ENCODE measurements at places on chromosomes 6 and 20.

DNA sequence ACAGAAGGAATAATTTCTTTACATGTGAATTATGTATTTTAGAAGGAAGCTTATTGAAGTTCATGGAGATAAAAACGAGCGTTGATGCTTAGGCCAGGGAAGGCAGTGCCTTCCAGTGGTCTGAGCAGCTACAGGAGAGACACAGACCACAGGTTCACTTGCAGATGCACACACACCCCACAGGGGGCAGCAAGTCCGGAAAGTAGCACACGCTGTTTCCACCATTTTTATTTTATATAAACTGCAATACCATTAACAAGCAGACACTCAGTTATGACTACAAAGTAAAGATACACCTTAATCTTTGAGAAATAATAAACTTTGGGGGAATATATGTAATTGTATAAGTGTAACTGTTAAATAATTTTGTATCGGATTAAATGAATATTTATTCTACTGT lies 13.5 kb upstream of the DACT2 start:
- DNase-seq: no peak

GRCh38 chr20:58416835-58417234 lies 27.8 kb downstream of the VAPB start:
- no peak for DNase-seq

DNA sequence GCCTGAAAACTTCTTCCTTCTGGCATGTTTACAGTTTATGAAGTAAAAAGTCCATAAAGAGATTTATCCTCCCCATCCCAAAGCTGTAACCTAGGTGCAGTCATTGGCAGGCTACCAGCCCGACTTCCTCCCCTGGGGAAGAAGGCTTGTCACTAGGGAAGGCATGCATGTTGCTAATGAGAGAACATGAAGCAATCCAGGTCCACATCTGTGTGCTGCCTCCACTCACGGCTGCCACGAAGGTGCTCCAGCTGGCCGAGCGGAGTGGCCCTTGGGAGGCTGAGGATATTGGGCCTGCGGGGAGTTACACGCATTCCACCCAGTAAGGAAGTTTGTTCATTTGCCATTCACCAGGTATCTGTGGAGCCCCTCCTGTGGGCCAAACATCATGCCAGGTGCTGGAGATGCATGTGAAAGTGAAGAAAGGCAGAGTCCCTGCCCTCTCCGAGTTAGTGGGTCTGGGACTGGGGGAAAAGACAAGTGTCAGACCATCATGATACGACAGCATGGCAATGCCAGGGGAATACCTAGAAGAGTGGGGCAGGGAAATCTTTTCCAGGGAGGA lies 257.0 kb downstream of the NRN1 start:
- DNase-seq: no peak

- no peak for DNase-seq
These were observed 11.7 kb downstream of the SLA2 start for GRCh38 chr20:36634342-36634741.

DNA sequence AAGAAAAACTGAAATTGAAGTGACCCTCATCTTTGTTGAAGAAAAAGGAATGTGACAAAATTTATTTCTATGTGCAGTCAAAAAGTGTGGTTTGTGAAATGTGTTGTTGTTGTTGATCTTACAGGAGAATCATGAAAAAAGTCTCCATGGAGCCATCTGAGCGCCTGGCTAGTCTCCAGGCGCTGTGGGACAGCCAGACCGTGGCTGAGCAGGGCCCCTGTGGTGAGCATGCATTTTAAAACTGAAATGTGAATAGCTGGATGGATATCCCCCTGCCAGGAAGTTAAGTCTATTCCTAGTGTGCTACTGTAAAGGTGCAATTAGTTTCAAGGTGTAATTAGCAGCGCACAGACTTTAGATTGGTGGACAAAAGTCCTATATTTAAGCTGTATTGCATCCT lies 170.6 kb downstream of the CARMIL1 start:
- DNase-seq: no peak

DNA sequence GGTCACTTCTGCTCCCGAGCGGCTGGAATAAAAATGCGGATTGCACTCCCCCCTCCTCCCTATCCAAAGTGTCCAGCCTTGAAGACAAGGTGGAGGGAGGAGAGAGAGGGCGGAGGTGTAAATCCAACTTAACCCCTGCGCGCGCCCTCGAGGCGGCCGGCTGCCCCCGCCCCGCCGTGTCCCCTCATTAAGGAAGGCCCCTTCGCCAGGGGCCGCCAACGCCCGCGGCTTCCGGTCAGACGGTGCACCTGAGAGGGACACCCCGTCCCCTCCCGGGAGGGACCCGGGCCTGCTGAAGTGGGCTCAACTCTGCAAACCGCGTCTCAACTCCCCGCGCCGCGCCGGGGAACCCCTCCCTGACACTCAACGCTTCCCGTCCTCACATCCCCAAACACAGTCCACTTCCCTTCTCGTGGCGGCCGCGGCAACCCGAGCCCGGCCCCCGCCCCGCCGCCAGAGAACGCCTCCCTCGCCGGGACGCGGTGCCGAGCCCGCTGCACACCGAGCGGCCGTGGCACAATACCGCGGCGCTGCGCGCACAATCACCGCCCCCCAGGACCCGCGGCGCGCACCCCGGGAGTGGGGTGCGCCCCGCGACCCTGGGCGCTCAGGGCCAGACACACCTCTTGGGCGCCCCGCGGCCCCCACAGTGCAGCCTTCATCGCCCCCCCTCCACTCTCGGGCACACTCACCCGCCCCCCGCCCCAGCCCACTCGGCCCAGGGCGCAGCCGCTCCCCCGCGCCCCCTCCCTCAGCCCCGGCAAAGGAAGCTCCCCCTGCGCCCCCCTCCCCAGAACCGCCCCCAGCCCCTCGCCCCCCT lies 102.5 kb downstream of the NOL4L start:
- peak; percentile 66 for DNase-seq

- peak; percentile 57 for DNase-seq
These were observed 26.7 kb downstream of the MDN1 start for GRCh38 chr6:89792881-89793280.

- DNase-seq: no peak
These were observed 108.5 kb downstream of the LY86 start for GRCh38 chr6:6696867-6697531.

- no peak for DNase-seq
These were observed 1.4 kb downstream of the JPH2 start for GRCh38 chr20:44185574-44185973.

DNA sequence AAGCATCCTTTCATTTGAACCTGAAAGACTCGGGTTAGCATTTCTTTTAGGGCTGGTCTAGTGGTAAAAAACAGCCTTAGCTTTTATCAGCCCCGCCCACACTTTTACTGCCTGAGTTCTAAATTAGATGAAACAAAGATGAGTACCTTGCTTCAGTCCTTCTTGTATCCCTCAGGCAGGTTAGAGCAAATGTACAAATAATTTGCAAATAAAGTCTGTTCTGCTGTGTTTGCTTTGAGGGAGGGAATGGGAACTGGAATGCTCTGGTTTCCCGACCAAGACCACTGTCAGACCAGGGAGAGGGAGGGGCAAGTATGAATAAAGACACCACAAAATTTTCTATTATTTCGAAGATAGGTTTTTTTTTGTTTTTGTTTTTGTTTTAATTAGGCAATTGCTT lies 85.5 kb upstream of the FLRT3 start:
- DNase-seq: no peak

GRCh38 chr6:10558565-10558964 lies 37.4 kb downstream of the GCNT2 start:
- no peak for DNase-seq

DNA sequence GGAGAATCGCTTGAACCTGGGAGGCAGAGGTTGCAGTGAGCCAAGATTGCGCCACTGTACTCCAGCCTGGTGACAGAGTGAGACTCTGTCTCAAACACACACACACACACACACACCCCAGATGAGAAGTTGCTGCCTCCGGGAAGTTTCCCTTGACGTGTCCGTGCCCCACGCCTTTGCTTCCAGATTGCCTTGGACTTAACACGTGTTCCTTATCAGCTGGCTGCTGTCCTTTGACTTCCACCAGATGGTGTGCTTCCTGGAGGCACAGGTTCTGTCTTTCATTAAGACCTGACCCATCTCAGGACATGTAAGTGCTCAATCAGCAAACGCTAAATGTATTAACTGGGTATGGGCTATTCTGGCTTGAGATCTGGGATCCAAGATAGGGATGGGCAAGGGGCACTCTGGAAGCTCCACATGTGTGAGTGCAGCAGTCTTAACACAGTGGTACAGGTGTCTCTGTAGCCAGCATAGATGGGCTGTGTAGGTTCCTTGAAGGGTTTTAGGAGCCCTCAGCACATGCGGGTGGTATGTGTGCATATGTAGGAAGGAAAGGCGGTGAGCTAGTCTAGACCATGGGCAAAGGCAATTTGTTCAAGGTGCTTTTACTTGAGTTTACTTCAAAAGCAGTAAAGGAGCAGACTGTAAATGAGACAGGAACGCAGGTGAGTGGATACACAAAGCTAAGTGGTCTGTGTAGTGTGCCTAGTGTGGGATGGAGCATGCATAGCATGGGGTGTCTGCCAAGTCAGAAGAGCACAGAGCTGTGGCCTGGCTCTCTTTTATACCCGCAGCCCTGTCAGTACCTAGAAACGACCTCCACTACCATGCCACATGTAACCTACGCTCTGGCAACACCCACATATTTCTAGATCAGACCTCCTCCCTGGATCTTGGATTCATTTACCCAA lies 11.6 kb downstream of the PIGT start:
- no peak for DNase-seq

GRCh38 chr20:25083773-25084625 lies 2.1 kb upstream of the VSX1 start:
- no peak for DNase-seq

DNA sequence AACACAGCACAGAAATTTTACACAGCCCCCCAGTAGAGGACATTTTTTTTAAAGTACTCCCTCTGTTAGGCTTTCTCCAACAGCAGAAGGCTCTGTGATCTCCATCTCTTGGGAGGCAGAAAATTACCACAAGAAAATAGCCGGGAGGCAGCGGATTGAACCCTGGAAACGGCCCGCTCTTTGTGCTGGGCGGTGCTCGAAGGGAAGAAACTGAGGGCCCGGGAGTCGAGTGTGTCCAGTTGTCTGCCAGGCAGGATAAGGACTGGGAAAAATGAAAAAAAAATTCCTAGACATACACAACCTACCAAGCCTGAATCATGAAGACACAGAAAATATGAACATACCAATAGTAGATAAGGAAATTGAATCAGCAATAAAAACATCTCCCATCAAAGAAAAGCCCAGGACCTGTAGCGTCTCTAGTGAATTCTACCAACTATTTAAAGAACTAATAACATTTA lies 31.5 kb downstream of the POM121L2 start:
- no peak for DNase-seq

DNA sequence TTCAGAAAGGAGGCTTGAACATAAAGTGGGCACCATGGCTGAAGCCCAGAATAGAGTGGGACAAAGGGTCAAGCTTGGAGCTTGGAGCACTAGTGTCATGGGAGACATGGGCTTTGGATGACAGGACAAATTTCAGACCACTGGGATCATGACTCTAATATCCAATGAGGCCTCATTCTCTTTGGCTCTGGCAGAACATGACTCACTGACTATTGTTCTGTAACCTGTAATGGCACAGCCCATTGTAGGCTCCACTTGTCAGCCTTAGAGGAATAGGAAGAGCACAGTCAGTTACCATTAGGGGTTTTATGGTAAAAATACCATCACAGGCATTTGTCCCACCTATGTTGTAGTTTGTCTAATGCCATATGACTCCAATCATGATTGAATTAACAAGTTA lies 34.0 kb upstream of the MMS22L start:
- no peak for DNase-seq

DNA sequence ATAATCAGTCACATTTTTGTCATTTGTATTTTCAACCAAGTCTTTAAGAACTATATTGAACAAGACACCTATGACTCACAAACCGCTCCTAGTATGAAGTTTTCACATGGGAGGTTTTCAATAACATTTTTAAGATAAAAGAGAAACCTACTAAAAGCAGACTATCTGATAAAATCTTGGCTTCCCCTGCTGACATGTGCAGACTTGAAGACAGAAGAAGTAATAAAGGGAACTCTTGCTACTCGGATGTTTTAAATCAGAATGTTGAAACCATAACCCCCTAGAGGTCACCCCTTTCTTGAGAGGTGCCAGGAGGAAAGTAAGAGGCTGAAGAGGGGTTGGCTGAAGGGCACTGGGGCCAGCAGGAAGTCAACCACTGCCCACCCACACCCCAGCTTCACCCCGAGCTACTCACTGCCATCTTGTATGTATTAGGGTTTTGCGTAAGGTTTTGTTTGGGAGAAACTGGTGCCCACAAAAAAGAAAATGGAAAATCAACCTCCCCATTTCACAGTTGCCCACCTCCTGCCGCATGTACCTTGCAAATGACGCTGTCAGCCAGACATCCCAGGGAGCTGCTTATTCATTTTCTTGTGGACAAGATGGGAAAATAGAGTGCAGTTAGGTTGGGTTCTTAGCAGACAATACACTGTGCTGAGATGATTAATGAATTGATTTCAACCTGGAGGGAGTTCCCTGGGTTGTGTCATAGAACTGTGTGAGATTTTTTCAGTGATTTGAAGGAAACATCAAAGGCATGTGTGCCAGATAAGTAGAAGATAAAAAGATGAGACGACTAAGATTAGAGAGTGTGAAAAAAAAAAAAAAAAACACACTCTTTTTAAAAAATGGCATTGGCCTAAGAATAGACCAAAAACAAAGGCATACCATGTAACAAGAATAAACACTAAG lies 83.2 kb upstream of the TAB2 start:
- no peak for DNase-seq

- DNase-seq: no peak
These were observed 106.9 kb upstream of the MYL9 start for GRCh38 chr20:36434383-36434782.

DNA sequence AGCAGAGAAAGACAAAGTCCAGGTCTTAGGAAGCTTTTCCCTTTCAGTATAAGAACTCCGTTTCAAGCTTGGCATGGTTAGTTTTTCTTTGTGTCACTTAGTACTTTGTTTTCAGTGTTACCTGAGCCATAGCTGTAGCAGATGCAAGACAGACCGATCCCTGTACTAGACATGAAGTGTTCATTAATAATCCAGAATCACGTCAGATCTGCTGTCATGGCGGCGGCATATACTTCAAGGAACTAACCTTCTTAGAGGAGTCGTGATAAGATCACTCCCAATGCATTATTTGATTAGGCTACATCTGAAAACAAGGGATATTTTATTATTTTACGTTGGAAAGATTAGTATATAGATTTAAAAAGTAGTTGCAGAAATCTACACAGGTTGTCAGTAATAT lies 83.9 kb downstream of the AFDN start:
- no peak for DNase-seq

- DNase-seq: no peak
These were observed 12.2 kb downstream of the LIN28B start for GRCh38 chr6:104969108-104969507.

- peak; percentile 63 for DNase-seq
These were observed 2.5 kb upstream of the SRC start for GRCh38 chr20:37343212-37343993.

DNA sequence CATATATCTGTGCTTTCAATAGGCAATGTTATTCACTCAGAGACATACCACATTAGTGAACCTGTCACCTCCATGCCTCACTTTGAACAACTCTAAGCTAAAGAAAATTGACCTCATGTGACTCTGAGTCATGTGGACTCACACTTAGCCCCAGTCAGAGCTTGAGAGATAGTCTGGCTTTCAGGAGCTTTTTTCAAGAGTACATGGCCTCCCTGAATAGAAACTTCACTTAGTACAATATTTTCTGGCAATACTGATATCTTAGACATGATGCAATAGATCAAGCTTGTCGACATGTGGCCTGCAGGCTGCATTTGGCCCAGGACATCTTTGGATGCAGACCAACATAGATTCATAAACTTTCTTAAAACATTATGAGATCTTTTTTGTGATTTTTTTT lies 8.5 kb downstream of the SPTLC3 start:
- no peak for DNase-seq

GRCh38 chr6:38137608-38138265 lies 318.2 kb downstream of the ZFAND3 start:
- no peak for DNase-seq

GRCh38 chr6:149246691-149247384 lies 70.7 kb upstream of the TAB2 start:
- DNase-seq: no peak

Measured in T47D (cell line).